ENCODE measurements at places on chromosomes 12 and 14.

DNA sequence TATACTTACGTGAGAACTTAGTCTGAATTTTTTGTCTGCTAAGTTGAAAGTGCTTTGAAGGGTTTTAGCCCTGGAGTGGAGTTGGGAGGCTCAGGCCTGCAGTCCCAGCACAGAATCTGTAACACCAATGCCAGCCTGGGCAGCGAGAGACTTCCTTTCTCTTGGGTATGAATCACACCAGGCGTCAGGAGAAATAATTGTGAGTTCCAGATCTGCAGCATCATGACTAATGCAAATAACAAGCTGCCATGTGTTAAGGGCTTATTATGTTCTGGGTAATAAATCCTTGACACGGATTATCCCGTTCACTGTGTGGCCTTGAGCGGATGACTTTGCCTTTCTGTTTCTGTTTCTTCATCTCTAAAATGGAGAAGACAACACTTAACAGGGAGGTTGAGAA, 70.6 kb downstream of the B4GALNT3 start:
- no peak for DNase-seq

DNA sequence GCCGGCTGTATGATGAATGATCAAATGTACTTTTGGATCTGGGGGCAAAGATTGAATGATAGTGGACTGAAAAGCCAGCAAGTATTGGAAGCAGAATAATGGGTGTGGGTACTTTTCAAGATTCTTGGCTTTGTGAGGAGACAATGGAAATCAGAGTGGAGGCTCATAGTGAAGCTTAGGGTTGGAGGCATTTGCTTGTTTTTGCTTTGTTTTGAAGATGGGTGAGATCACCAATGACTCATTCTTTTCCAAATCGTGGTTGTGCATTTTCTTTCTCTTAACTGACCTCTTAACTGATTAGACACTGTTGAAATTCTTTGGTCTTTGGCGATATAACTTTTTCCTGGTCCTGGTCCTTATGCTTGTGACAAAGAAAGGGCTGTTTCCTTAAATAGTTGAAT, 54.4 kb downstream of the PELI2 start:
- no peak for DNase-seq

- no peak for DNase-seq
These were observed 122.5 kb downstream of the SNAPC1 start for GRCh38 chr14:61884711-61885110.

DNA sequence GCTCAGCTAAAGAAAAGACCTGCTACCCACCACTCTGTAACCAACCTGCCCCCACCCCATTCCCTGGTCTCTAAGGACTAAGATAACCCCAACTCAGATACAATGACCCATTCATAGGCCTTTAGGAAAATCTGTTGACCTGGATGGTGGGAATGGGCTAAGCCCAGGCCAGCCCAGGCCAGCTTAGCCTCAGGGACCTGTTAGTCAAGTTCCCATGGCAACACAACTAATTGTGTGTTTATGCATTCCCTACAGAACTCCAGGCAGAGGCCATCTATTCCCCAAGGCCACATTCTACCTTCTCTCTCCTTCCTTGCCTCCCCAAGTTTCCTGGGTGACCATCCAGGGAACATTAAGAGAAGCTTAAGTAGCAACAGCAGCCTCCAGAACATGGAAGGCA, 16.1 kb upstream of the KRT8 start:
- no peak for DNase-seq

Data from D721Med (cell line).